ENCODE measurements at places on chromosomes 6 and 20.

DNA sequence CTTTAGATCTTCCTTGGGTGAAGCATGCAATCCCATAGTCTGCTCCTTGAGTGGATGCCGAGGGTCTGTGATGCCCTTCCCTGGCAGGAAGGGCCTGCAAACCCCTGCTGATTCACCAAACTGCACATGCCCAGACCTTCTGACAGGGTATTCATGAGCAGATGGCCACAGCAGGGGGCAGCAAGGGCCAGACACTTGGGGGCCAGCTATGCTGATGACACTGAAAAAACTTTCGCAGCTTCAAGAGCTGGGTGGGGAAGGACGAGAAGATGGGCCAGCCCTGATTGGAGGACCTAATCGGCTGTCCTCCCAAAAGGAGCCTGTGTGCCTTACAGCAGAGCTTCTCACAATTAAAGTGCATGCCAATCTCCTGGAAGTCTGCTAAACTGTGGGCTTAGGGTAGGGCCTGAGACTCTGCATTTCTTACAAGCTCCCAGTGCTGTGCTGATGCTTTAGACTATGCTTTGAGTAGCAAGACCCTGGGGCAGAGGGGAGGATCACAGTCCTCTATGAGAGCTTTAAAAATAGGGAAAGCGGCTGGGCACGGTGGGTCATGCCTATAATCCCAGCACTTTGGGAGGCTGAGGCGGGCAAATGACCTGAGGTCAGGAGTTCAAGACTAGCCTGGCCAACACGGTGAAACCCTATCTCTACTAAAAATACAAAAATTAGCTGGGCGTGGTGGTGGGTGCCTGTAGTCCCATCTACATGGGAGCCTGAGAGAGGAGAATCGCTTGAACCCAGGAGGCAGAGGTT lies 15.2 kb upstream of the GDAP1L1 start:
- DNase-seq: no peak

DNA sequence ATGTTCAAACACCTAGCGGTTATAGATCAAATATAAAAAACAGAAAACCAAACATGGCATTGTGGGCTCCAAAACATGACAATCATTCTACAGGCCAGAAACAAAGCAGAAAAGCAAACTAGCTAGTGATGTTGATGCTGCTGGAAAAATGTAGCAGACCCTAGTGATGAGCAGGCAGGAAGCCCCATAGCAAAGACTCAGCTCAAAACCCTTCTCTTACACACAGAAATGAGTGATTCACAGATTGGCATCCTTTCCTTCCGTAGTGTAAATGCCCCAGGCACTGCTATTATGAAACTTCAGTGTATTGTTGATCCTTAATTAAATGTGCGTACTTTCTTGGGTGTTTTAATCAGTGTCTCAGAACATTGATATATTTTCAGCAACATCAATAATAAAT lies 425.1 kb downstream of the UTRN start:
- no peak for DNase-seq

DNA sequence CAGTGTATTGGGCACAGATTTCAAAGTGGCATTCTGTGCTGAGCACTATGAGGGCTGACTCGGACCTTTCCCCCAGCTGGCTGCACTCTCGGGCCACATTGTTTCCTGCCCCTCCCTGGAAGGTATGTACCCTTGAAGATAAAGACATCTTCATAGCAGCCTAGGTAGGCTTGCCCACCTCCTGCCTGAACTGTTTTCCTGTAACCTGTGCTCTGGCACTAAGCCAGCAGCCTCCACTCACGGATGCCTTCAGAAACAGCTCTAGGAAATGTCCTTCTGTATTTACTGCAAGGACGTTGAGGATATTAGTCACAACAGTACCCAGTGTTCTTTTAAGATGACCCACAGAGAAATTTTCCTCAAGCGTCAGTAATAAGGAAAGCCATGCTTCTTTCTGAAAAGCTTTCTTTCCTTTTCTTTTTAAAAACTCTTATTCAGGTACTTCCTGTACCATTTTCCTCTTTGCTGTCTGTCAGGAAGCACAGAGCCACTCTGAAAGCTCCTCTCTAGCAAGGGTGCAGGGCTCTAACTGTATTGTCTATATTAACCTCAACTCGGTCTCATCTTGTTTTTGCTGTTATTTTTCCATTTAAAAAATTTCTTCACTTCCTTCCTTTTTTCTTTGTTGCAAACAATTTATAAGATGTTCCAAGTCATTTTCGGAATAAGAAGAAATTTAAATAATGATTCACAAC lies 43.5 kb downstream of the TTI1 start:
- no peak for DNase-seq

GRCh38 chr6:14423330-14423729 lies 305.8 kb downstream of the CD83 start:
- no peak for DNase-seq

GRCh38 chr6:159862103-159862502 lies 28.7 kb upstream of the MAS1 start:
- DNase-seq: no peak

DNA sequence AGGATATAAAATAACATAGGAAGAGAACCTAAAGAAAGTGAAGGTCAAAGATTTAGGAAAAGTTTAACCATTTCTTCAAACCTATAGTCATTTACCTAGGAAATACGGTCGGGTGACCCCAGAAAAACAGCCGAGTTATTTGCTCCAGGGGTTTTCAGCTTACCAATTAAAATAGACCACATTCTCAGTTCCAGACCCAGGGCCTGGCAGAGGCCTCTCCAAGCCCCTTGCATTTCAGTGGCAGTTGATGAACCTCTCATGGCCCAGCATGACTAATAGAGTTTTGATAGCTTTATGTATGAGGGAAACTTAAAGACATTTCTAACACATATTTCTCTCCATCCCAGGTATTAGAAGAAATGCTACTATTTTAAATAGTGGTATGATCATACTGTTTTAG lies 113.5 kb downstream of the OGFRL1 start:
- no peak for DNase-seq

DNA sequence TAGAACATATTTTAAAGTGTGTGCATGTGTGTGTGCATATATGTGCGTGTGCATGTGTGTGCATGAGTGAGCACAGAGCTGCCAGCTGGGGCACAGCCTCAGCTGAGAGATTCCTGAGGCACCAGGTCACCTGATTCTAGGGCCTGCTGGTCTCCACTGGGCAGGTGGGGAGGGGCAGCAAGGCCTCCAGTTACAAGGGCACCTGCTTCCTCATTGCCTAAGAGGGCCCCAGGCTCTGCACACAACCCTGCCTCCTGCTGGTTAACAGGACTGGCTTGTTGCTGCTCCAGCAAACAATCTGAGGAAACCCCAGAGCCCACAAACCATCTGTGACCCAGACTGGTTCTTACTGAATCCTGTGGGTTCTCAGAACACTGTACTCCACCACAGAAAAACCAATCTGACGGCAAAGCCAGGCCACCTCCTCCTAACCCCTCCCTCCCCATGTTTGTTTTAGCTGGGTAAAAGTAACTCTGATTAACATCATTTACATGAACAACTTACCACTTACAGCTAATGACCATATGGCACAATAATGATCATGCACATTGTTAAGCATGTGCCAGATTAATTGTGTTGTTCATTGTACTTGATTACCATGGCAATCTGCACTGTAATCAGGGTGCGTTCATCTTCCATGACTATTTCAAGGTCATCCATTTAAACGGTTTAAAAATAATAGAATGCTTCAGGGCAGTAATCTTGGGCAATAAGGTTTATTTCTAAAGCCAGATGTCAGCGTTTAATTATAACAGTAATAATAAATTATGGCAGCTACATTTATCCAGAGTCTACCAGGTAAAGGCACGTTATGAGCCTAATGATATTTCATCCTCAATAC lies 23.1 kb upstream of the UBE2J1 start:
- no peak for DNase-seq

DNA sequence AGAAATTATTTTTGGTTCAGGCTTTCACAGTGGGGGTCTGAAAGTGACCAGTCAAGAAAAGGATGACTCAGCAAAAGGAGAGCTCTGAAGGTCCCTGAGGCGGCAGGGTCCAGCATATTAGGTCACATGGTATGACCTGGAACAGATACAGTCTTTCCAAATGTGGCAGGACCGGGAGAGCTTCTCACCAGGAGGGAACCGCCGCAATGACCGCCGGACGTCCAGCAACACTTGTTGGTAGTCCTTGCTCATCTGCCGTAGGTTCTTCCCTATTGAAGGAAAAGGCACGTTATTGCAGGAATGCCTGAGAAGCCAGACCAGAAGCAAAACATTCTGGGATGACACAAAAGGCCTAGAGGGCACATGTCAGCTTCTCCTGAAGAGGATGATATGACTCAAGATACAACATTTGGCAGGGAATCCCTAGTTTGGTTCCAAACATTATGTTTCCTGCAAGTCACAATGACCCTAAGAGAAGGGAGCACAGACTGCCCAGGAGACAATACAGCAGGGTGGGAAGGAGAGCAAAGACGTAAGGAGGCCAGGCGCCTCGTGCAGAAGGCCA lies 17.4 kb downstream of the TBC1D20 start:
- no peak for DNase-seq
